ENCODE measurements at places on chromosomes 11 and 22.
A peak's percentile ranks its signal among the peaks of the same experiment; 100 is the strongest.

DNA sequence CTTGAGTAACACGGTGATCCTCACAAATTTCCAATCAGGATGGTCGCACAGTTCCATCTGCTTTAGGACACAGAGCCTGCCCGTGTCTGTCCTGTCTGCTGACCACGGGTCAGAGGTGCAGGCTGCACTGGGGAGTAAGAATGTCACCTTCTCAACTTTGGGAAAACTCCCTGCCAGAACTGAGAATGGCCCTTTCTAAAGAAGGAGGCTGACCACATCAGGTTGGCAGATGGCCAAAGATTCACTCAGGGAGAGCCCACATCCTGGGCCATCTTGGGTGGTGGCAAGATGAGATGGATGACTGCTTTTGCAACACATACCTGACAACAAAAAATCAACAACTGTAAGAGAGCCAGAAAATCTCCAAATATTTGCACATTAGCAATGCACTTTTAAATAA, 101.9 kb downstream of the IGLL1 start:
- DNase-seq = no peak

- no peak for DNase-seq
Measured at GRCh38 chr22:46424496-46424895, 89.0 kb downstream of the TRMU start.

DNA sequence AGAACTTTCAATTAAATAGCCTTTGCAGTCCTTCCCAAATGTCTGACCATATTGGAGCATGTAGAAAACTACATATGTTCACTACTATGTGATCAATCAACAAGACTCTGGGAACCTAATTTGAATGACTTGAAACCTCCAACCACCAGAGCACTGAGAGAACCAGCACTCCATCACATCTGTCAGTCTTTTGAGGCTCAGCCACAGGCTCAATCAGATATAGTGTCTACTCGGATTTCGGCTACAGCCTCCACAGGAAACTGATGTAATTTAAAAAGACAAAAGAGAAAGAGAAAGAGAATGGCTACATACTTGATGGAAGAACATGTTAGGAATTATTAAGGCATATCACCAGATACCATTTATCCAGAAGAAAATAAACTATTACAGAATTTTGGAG, 859.0 kb downstream of the FAM181B start:
- DNase-seq = no peak

GRCh38 chr22:20865875-20866445, 7.2 kb downstream of the SNAP29 start:
- no peak for DNase-seq

DNA sequence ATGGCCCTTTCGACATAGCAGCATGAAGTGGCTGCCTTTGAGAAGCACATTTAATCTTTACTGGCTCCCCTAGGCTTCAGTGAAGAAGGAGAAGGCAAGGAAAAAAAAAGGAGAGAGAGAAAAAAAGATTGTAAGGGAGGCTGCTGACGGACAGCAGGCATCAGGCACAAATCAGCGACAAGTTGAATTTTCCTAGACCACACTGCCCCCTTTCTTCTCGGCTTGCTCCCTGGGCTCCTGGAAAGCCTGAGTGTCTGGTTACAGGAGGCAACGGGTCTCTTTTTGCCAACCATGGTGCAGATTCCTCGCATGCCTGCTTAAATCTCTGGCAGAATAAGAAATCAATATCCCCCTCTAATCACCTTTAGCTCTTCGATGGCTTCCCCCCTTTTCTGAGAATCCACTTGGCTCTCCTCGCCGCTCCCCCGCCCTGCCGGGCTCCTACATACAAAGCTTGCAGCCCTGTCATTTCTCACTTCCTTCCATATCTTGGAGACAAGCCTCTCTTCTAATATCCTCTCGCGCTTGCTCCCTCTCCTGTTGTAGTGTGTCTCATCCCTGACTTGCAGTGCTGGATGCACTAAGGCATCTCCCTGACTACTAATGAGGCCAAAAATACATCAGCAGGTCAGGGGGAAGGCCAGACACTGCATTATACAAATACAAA, 14.3 kb downstream of the BLID start:
- DNase-seq = no peak

GRCh38 chr11:111526501-111526900, 11.9 kb downstream of the HOATZ start:
- no peak for DNase-seq

DNA sequence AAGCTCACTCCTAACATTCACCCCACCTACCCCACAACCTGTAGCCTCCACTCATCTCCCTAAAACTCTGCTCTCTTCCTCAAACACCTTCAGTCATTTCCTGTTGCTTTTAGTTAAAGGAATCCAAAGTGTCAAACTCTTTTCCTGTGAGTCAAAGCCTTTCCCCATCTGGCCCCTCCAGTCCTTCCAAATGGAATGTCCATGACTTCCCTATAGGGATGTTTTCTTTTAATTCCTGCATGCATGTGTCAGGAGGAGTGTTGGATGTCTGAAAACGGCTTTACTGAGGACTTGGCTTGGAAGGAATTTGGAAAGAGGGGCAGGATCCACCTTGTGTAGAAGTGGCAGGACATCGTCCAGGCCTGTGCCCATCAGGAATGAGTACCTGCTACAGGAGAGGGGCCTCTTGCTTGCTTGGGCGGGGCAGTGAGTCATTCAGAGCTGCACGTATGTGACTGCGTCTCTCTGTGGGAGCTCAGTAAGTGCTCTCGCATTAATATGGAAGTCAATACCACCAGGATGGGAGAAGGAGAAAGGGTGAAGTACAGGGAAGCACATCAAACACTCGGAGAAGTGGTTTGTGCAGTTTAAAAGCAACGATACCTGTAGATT, 491.9 kb downstream of the OPCML start:
- no peak for DNase-seq

GRCh38 chr11:75760710-75761493, 7.7 kb upstream of the DGAT2 start:
- no peak for DNase-seq

DNA sequence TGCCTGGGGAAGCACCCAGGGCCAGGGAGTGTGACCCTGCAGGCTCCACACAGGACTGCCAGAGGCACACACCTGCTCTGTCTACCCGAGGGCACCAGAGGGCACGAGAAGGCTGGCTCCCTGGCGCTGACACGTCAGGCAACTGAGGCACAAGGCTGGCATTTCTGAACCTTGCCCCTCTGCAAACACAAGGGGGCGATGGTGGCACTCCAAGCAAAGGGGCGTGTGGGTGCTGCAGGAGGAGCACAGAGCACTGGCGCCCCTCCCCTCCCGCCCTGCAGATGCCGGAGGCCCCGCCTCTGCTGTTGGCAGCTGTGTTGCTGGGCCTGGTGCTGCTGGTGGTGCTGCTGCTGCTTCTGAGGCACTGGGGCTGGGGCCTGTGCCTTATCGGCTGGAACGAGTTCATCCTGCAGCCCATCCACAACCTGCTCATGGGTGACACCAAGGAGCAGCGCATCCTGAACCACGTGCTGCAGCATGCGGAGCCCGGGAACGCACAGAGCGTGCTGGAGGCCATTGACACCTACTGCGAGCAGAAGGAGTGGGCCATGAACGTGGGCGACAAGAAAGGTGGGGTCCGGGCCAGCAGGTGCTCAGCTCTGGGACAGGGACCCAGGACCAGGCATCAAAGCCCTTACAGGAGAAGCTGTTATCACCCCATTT, 20.8 kb upstream of the TXNRD2 start:
- peak; percentile 24 for DNase-seq

GRCh38 chr11:3831378-3832239, 9.2 kb downstream of the RHOG start:
- DNase-seq = no peak

- peak; percentile 78 for DNase-seq
Measured at GRCh38 chr22:50526108-50526833, 873 bp upstream of the SCO2 start.

GRCh38 chr11:116813170-116813569, 9.9 kb downstream of the APOA4 start:
- no peak for DNase-seq

DNA sequence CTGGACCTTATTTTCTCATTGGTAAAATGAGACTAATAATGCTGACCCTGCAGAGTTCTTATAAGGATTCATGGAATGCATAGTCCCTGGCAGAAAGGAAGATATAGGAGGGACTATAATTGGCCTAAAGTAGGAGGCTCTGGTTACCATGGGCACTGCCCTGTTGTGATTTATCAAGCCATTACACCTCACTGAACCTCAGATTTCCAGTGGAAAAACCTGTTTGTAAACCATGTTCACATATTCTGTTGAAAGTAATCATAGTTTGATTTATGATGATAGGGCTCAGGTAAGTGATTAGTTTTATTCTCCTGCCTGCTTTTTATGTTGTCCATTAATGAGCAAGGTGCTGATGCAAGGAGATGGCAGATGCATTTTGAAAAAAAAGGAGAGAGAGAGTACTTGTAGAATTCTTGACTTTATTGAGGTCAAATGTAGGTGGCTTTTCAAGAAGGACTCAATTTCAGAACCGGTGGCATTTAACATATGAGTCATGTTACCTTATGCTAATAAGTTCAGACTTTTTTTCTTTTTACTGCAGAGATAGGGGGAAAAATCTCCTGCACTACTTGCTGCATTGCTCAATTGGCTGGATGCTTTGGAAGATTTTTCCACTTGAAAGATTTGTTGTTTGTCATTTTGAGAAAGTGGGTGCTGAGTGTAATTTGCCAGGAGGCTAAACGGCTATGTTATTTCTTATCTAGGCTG, 14.6 kb downstream of the NF2 start:
- no peak for DNase-seq

DNA sequence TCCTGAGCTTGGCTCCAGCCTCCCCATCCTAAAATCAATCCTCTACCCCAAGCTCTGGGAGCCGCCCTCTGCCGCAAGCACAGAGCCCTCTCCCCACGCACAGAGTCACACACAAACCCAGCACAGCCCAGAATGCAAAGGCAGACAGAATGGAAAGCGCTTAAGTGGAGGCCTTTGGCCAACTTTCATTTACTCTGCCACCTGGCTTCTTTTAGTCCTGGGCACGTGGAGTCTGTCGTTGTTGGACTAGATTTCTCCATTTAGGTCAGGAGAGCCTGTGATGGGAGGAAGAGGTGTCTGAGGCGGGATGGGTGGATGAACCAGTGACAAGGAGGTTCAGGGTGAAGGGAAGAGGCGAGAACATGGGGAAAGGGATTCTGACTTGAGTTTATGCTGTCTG, 191.7 kb downstream of the DSCAML1 start:
- no peak for DNase-seq

DNA sequence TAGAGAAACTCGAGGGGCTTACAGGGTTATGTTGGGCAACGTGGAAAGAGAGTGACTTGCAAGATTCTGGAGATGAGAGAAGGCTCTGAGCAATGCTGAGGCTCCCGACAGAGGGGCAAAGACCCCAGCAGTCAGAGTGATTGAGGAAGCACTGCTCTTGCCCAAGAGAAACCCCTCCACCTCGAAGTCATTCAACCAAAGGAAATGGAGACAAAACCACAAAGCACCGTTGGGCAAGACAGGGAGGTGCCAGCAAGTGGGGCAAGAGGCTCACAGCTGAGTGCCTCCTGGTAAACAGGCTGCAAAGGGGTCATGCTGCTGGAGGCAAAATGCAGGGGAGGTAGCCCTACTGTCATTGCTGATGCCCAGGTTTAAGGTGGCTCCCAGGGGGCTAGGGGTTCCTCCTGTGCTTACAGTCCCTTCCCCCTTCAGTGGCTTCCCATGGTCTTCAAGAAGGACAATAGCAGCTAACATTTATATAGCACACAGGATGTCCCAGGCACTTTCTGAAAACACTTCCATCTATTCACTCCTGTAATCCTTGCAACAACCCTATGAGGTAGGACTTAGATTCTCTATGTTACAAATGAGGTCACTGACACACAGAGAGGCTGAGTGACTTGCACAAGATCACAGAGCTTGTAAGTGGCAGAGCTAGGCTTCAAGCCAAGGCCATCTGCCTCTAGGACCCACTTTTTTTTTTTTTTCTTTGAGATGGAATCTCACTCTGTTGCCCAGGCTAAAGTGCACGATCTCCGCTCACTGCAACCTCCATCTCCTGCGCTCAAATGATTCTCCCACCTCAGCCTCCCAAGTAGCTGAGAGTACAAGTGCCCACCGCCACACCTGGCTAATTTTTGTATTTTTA, 18.1 kb upstream of the MYH9 start:
- DNase-seq = peak; percentile 29

DNA sequence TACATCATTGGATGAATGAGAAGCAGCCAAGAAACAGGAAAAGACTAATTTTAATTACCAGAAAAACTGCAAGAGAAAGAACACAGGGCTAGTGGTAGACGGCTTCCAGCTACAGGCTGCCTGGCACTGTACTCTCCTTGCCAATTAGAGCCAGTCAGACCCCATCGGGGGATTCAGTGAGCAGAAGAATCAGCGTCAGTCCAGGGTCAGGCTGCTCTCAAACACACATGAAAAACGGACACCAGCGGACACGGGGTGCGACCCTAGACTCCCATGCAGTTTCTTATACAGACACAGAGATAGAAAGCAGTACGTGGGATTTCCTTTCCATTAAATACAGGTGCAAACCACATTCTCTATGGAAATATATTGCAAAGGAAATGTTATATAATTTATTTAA, 1.1 kb upstream of the CNTN5 start:
- DNase-seq = no peak

DNA sequence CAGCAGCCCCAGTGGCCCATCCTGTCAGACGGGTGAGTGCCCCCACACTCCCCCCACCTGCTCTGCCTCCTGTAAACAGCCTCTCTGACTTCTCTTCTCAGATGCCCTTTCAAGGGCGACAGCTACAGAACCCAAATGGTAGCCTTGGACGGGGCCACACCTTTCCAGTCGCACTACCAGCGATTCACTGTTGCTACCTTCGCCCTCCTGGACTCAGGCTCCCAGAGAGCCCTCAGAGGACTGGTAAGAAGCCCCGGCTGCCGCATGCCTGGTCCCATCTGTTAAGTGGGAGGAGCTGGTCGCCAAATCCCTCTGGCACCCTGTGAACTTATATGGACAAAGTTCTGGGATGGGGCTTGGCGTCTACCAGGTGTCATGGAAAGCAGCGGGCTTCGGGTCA, 6.2 kb downstream of the ZP1 start:
- no peak for DNase-seq

DNA sequence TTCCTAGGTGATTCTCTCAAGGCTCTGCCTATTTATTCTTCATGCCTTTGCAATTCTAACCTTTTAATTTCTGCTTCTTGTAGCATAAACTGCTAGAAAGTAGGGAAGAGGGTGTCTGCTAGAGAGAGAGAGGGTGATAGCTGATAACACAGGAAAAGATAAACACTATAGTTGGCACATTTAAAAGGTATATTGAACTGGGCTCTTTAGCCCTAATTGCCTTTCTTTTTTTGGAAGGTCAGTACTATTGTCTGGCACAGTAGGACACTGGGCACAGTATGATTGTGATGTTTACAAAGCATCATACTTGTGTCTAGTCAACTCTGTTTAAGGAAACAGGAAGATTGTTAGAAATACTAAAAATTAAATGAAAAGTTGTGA, 33.3 kb downstream of the TEAD1 start:
- no peak for DNase-seq

- DNase-seq = no peak
Measured at GRCh38 chr11:73173755-73174494, 31.8 kb upstream of the FCHSD2 start.

- DNase-seq = no peak
Measured at GRCh38 chr11:3879216-3879966, 23.9 kb downstream of the STIM1 start.

GRCh38 chr22:28442264-28442710, 237.4 kb downstream of the TTC28 start:
- peak; percentile 28 for DNase-seq

- DNase-seq = no peak
Measured at GRCh38 chr11:80655834-80656233, 1215.0 kb upstream of the TENM4 start.

Data from stimulated activated CD4-positive, alpha-beta T cell treated with anti-CD3 and anti-CD28 coated beads, Interleukin-15, amount 100 ng/mL, for 1 hour (primary cell).